ENCODE measurements at places on chromosomes 6 and 20.

- DNase-seq = no peak
Observed at GRCh38 chr20:10157549-10157948, 61.1 kb upstream of the SNAP25 start.

GRCh38 chr6:166412911-166413384 is 30.2 kb upstream of the MPC1 start:
- DNase-seq = no peak

- DNase-seq = no peak
Observed at GRCh38 chr20:5880326-5880725, 70.0 kb downstream of the TRMT6 start.

GRCh38 chr6:142152746-142153145 is 5.7 kb downstream of the VTA1 start:
- DNase-seq = peak; percentile 80

DNA sequence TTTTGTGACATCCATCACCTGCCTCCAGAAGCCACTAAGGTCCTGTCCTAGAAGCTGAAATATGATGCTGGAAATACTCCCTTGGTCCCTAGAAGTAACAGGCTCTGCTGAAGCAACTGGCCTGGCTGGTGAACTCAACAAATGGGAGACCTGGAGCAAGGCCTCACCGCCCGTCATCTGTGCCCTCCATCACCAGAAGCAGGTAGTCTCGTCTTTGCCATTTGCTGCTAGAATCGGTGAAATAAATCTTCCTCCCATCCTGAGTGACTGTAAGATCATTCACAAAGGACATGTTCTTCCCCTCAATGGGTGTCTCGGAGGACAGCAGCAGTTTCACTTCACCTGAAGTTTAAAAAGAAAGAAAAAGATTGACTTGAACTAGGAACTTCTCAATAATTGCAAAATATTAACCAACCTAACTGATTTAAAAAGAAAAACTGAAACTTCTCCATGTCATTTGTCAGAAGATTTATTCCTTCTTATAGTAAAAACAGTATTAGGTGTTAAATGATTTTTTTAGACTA is 21.0 kb downstream of the CST7 start:
- no peak for DNase-seq

DNA sequence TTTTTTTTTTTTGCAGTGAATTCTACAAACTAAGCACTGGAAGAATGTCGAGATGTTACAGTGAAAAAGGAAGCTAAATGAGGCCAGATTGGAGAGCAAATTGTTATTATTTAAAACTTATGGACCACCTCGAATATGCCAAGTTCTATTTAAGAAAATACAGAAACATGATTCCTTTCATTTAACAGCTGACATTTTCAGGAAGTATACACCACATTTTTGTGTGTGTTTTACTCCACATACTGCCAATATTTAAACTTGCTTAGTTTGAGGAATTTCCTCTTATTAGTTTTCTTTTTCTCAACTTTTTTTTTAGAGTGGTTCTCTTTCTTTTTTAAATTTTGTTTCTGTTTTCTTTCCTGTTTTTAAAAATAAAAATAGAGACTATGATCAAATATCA is 37.0 kb upstream of the GCLC start:
- peak; percentile 16 for DNase-seq

DNA sequence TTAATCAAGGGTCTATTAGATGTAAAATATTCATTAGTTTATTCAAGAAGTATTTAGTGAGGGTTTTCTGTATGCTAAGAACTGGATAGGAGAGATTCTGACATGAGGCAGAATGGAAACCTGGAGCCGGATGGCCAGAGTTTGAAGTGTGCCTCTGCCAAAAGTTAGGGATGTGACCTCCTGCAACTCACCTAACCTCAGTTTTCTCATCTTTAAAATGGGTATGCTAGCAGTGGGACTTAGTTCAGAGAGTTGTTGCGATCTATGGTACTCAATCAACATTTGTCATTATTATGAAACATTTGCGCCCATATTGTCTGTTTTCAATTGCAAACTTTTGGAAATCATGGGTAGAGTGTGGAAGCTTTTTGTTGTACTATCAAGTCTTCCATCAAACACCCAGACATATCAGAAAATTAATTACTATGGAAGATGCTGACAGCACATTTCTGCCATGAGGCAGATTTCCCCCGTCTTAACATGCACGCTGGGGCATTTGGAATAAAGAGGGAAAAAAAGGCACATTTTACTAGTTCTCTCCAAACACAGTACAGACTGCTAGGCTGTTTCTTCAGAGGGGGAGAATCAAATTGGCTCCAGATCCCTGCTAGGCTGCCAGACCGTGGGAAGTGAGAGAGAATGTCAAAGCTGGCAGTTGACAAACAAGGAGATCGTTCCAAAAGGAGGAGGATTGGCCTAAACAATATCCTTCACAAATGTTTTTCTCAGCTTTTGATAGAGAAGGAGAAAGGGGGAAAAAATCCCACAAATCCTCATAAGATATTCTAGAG is 205.3 kb upstream of the TSHZ2 start:
- DNase-seq = no peak

DNA sequence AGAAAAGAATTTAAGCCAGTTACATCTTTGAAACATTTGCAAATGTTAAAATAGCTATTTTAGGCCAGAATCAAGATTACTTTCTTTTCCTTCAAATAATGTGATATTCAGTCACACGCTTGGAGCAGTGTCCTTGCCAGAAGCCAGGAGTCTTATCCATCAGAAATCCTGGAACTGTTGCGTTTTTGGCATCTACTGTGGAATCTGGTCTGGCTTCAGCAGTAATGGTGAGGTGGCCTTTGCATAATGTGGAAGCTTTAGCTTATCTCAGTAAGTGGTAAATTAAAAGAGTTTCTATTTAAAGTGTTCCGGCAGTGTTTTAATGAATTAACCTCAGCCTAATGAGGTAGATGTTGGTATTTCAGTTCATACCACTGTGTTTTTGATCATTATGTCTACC is 97.6 kb downstream of the FIG4 start:
- no peak for DNase-seq
